ENCODE measurements at places on chromosomes 6 and 20.
A peak's percentile ranks its signal among the peaks of the same experiment; 100 is the strongest.

- peak; percentile 20 for DNase-seq
Measured at GRCh38 chr20:13771853-13772453, 12.8 kb downstream of the ESF1 start.

DNA sequence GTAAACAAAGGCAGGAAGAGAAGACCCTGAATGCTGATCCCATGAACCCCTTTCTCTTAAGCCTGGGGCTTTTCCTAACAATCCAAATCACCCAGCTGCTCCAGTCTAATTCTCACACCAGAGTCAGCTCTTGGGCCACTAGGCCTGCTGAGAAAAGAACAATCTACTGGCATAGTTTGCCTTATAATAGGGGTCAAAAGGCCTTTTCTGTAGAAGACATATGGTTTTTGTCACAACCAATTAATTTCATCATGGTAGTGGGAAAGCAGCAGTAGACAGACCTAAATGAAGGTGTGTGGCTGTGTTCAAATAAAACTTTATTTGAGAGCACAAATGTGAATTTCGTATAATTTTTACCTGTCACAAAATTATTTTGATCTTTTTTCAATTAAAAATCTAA, 994.7 kb upstream of the EPHA7 start:
- DNase-seq = no peak

DNA sequence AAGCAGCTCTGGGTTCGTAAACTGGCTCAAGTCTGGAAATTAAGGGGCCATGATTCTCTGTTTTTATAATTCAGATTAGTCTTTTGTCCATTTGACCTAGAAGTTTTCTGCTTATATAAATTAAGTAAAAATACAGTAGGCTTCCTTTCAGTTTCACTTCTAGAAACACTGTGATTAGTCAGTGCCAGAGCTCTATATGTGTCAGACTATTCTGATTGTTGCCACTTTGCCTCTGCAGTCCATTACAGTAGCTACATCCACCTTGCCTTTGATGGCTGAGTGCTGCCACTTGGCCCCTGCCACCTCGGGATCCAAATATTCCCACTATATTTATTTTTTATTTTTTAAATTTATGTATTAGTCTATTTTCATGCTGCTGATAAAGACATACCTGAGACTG, 7.9 kb downstream of the ZC2HC1B start:
- DNase-seq = no peak

- DNase-seq = no peak
Measured at GRCh38 chr20:53103124-53103523, 131.0 kb downstream of the TSHZ2 start.

DNA sequence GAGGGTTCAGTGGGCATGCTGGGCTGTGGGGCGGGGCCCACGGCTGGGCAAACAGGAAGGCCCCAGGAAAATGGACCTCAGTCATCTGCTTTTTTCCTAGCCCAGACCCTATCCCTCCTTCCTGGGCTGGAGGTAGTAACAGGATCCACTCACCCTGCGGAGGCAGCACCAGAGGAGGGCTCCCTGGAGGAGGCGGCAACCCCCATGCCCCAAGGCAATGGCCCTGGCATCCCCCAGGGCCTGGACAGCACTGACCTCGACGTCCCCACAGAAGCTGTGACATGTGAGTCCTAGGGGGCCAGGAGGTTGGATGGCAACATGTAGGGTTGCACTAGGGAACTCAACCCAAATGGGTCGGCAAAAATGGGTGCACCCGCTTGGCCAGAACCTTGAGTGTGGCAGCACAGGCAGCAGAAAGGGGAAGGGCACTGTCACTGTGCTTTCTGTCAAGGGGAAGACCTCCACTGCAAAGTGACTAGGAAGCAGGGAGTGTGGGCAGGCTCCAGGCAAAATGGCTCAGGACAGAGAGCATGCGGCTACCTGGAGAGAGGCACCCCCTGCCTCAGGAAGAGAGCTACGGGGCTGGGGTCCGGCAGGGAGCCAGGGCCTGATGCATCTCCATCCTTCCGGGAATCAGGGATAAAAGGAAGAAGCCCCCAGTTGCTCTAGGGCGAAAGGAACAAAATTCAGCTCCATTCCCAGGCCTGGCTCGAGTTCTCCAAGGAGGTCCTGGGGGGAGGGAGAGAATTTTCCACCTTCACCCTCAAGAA, 7.9 kb downstream of the MDFI start:
- DNase-seq = no peak
